ENCODE measurements at places on chromosomes 1 and 21.

DNA sequence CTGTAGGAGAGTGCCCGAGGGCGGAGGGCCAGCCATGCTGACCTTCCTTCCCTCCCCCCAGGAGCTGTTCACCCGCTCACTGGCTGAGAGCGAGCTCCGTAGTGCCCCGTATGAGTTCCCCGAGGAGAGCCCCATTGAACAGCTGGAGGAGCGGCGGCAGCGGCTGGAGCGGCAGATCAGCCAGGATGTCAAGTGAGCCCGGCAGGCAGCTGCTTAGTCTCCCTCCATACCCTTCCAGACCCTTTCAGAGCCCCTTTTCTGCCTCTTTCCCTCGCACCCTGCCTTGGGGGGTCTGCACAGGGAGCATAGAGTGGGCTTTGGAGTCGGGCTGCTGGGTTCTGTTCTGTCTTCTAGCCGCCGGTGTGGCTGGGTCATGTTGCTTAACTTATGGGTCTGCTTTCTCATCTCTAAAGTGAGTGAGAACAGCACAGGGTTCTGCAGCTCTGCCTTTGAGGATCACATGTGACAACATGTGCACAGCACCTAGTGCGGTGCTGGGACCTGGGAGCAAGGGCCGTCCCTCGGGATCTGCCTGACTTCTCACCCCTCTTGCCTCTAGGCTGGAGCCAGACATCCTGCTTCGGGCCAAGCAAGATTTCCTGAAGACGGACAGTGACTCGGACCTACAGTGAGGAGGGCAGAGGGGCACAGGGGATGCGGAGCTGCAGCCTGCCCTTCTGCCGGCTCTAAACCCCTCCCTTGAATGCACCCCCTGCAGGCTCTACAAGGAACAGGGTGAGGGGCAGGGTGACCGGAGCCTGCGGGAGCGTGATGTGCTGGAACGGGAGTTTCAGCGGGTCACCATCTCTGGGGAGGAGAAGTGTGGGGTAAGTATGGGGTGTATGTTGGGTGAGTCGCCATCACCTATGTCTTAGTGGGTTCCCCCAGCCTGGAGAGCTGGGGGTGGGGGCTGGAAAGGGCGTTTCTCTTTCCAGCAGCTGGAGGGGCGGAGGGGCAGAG is 6.2 kb downstream of the AMPD2 start:
- no peak for DNase-seq

- DNase-seq, result no peak
Measured at GRCh38 chr1:166080277-166080966, 86.4 kb downstream of the FAM78B start.

DNA sequence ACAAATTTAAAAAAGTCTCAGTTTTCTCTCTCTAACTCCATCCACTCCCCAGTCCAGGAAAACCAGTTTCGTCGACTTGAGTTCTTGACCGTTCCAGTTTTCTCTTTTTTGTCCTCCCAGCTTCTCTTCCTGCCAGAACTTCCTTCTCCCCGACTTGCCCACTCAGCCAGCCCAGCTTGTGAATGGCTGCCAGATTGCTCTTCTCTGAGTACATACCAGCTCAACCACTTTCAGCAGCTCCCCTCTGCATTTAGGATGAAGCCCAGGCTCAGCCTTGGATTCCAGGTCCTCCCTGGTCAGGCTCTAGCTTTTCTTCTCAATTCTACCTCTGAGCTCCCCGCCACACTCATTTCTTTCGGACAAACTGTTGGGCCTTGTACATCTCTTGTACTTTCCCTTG is 1.4 kb downstream of the DIO1 start:
- no peak for DNase-seq

- no peak for DNase-seq
Measured at GRCh38 chr1:214694769-214695168, 91.8 kb downstream of the CENPF start.

- DNase-seq, result no peak
Measured at GRCh38 chr1:24965571-24965930, 35.5 kb upstream of the RUNX3 start.

GRCh38 chr1:36467027-36467410 is 2.8 kb upstream of the MRPS15 start:
- no peak for DNase-seq

DNA sequence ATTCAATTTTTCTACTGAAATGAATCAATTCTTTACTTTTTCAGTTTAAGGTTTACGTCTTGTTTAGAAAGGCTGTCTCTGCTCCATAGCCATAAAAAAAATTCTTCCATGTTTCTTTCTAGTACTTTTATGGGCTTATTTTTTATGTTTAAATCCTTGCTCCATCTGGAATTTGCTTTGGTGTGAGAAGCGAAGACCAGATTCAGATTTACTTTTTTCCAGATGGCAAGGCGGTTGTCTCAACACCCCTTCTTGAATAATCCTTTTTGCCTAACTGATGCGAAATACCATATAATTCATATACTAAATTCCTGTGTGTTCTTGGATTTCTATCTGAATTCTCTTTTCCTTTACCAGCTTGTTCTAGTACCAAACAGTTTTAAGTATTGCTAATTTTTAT is 101.5 kb downstream of the C1orf94 start:
- no peak for DNase-seq

DNA sequence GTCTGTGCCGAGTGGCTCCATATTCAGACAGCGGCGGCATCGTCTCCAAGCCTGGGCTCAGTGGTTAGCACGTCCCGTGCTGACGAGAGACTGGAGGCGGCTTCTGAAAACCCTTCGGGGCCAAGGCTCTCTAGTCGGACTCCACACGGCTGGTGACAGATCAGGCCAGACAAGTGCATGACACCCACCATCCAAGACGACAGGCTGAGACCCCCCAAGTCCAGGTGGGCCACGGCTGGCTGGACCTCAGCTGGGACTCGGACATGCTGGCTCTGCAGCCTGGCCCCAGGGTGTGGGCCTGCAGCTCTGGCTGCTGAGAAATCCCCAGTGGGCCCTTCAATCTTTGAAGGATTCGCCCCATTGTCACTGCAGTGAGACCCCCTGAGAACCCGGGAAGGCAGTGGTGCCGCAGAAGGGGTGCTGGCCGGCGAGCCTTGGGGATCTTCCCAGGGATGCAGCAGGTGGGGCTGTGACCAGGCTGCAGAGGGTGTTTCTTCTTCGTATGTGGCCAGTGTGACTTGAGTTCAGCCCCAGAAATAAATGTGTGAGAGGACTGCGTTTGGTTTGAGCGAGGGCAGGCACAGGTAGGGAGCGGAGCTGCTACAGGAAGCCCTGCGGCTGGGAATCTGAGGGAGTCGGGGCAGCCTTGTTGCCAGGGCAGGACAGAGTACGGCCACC is 15.9 kb upstream of the SLC19A1 start:
- no peak for DNase-seq

- DNase-seq, result no peak
Measured at GRCh38 chr1:56773341-56774066, 45.7 kb downstream of the FYB2 start.

DNA sequence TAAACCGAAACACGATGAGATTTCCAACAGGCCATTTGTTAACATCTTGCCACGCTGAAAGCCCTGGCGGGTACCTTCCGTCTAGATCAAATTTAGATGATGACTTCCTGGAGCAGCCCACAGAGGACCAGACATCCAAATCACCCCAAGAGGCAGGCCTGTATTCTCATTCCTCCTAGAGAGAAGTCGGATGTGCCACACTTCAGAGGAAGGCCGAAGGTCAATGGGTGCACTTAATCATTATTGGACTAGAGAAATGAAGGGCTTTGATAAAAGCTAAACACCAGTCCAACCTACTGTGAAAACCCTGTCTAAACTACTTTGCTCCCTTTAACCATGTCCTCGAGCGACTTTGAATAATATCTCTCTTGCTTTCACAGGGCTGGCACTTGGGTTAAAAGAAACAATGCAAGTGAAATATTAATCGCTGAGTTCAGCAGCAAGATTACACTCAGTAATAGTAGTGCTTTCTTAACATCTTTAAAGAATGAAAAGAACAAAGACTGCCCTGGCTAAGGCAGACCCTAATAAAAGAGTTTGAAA is 76.5 kb downstream of the BCAR3 start:
- DNase-seq, result no peak

DNA sequence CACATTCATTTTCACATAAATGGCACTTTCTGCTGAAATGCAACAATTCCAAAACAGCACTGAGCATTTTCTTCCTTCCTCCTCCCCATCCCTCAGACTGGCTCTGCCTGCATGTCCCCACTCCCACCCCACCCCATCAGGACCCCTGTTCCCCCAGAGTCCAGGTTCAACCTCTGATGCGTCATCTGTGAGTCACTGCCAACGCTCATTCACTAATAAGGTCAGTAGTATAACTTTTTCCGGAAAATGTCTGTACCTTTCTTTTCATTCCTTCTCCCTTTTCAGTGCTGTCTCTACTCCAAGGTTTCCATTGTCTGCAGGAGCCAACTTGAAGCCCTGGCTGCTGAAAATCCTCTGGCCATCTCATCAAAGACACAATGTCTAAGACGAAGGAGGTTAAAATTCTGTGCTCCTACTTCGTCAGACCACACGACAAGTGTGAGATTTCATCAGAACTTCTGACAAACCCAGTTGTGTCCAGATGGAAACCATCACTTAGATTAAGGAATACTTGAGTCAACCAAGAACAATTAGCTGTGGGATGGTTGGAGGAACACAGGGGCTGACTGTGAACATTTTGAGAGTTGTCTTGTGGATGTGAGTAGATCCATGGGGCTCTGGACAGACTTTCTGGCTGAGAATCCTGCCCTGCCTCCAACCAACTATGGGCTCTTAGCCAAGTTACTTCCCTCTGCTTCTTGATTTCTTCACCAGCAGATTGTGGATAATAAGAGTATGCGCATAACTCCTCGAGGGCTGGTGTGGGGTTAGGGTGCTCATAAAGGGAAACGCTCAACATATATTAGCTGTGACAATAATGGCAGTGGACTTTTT is 35.6 kb upstream of the UTS2 start:
- no peak for DNase-seq

- DNase-seq, result no peak
Measured at GRCh38 chr1:62311473-62311943, 7.7 kb downstream of the KANK4 start.

DNA sequence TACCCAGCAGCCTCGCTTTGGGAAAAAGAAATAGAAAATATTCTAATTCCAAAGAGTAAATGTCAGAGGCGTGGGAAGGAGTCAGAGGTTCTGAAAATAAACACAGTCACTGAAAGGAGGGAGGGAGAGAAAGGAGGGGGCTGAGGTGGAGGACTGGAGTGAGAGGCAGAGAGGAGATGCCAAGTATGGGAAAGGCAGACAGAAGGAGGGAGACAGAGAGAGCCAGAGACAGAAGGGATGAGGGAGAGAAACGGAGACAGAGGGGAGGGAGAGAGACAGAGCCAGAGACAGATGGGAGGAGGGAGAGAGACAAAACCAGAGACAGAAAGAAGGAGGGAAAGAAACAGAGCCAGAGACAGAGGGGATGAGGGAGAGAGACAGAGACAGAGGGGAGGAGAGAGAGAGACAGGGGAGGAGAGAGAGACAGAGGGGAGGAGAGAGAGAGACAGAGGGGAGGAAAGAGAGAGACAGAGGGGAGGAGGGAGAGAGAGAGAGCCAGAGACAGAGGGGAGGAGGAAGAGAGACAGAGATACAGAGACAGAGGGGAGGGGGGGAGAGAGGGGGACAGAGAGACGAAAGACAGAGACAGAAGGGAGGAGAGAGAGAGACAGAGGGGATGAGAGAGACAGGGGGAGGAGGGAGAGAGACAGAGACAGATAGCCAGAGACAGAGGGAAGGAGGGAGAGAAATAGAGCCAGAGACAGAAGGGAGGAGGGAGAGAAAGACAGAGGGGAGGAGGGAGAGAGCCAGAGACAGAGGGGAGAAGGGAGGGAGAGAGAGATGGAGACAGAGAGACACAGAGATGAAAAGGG is 525.5 kb downstream of the MATN1 start:
- no peak for DNase-seq

DNA sequence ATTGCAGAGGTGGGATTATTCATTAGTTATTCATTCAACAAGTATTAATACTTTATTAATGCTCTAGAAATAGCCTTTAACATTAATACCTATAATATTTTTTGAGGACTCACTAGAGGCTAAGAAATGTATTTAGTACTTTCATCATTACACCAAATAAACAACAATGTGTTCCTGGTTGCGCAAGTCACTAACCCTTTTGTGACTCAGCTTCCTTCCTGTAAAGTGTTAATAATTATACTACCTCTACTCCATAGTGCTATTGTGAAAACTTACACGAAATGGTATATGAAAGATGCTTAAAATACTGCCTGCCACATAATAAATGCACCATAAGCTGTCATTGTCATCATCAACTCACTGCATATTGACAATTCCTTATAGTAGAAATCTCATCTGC is 431.0 kb downstream of the DPYD start:
- DNase-seq, result no peak

- DNase-seq, result no peak
Measured at GRCh38 chr1:118989878-118990378, 1.8 kb upstream of the TBX15 start.

DNA sequence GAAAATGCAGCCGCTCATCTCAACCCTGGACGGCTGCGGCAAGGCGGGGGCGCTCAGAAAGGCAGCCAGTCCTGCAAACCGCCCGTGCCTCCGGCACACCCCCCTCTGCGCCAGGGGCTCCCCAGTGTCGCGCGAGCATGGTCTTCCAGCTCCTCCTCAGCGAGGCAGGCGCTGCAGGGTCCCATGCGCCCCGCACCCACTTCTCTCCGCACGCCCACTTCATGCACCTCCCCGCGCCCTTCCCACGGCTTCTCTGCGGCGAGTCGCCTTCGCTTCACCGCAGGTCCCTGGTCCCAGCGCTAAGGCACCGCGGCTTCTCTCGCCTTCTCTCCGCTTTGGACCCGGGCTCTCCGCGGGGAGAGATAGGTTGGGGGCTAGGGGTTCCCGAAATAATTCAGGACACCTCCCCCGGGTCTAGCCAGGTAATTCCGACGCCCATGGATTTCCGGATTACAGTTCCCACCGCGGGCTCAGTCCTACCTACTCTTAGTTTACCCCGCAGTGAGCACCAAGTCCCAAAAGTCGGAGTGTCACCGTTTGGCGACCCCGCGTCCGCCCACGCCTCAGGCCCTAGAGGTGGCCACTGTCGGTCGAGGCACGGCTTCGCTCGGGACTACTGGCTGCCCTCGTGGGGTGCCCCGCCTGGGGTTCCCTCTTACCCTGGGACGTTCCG is 67.5 kb downstream of the SYT2 start:
- DNase-seq, result no peak

DNA sequence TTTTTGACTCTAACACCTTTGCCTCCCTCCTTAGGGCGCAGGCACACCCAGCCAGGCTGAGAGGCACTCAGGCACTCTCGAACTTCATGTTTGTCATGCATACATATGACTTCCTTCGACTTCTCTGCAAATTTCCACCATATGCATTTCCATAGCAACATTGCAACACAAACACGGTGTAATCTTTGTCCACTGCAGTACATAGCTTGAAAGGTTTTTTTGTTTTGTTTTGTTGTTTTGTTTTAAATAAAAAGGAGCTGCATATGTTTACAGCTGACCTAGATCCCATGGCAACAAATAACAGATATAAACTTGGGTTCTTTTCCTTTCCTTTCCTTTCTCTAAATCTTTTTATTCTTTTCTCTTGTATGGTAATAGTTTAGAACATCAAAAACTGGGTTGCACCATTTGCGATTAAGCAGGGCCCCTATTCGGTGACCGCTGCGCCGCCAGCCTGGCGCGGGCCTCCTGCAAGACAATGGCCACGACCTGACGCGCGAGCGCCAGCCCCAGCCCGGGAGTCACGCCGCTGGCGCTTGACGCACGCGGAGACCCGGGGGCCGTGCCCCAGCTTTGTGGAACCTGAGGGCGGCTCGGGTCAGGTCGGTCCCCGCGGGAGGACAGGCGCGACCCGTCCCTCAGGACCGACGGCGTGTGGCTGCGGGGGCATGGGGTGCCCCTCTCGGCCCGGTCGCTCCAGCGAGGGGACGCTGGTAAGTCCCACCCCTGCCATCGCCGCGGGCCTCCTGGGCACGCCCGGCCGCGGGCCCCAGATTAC is 35.2 kb downstream of the CCN1 start:
- DNase-seq, result no peak
